Foreskin fibroblast (primary cell): ENCODE measurements at places on chromosomes 3 and 15.

DNA sequence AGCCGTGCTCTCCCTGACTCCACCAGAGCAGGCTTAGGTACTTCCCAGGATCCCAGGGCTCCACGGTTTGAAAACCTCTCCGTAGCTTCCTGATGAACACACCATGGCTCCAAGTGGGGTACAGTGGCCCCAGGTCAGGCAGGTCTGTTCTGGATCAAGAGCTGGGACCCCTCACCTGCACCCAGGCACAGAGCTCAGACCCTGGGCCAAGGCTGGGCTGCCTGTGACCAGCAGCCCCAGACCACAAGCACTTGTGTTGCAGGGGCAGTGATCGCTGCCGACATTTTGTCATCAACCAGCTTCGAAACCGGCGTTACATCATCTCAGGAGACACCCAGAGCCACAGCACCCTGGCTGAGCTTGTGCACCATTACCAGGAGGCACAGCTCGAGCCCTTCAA lies 5.3 kb downstream of the SH2D7 start:
- no peak for DNase-seq

DNA sequence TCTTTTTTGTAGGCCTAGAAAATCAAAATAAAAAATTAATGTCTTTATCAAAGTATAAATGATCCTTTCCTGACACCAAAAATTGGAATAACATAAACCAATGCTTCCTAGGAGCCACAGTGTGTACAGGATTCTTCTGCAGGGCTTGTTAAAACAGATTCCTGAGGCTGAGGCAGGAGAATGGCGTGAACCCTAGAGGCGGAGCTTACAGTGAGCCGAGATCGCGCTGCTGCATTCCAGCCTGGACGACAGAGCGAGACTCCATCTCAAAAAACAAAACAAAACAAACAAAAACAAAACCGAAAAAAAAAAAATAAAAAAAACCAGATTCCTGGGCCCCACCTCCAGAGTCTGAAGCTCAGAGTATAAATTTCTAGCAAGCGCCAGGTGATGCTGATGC lies 78.0 kb downstream of the PEX5L start:
- DNase-seq = no peak

GRCh38 chr15:99118258-99118632 lies 13.4 kb downstream of the SYNM start:
- DNase-seq = no peak

- DNase-seq = no peak
Observed at GRCh38 chr3:31750341-31750740, 217.6 kb downstream of the STT3B start.

GRCh38 chr3:59245859-59246501 lies 196.2 kb upstream of the CFAP20DC start:
- no peak for DNase-seq

- peak; percentile 13 for DNase-seq
Observed at GRCh38 chr3:188133646-188134045, 20.3 kb upstream of the LPP start.

- DNase-seq = peak; percentile 98
Observed at GRCh38 chr3:65402597-65402996, 636.1 kb downstream of the MAGI1 start.

DNA sequence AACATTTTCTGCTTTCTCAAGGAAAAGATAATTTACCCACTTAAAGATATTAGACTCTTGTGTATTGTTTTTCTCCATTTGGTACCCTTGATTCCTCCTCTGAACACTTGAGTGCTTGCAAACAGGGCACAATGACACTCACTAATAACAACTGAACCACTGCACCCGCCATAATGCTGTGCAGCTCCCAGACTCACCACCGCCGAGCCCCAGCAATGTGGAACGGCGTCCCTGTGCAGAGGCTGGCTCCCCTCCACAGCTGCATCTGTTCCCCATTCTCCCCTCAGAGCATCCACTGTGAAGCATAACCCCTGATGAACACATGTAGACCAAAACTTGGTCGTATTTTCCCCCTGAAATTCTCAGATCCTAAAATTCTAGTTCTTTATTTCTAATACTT lies 276.2 kb upstream of the PLSCR5 start:
- no peak for DNase-seq

DNA sequence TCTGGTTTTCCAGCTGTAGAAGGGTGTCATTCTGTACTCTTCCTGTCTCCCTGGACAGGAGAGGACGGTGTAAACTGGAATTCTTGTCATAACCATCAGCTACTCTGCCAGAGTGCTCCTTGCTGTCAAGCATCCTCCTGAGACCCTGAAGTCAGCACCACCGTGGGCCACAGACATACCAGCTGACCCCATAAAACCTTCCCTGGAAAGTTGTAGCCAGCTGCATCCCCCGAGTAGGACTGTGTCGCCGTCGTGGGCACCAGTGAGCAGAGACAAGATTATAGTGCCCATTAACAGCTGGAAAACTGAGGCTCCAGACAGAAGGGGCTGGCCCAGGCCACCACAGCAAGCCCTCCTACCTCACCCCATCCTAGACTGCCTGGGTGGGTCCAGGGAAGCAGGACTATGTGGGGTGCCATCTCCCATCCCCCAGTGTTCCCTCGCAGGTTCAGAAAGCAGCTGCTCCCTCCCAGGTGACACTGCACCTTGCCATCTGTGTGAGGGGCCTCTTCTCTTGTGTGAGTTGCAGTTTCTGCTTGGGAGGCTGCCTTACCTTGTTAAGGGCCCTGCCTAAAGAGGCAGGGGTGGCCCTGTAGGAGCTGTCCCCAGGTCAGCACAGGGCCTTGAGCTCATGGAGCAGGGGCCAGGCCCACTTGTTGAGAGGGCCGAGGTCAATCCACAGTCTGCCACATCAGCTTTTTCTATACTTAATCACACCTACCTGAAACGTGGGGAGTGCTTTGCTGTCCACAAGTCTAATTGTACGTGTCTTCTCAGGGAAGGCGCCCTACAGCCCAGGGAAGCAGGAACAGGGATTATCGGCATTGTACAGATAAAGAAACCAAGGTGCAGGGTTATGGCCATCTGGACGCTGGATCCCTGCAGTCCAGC lies 191.9 kb upstream of the LINGO1 start:
- DNase-seq = no peak

DNA sequence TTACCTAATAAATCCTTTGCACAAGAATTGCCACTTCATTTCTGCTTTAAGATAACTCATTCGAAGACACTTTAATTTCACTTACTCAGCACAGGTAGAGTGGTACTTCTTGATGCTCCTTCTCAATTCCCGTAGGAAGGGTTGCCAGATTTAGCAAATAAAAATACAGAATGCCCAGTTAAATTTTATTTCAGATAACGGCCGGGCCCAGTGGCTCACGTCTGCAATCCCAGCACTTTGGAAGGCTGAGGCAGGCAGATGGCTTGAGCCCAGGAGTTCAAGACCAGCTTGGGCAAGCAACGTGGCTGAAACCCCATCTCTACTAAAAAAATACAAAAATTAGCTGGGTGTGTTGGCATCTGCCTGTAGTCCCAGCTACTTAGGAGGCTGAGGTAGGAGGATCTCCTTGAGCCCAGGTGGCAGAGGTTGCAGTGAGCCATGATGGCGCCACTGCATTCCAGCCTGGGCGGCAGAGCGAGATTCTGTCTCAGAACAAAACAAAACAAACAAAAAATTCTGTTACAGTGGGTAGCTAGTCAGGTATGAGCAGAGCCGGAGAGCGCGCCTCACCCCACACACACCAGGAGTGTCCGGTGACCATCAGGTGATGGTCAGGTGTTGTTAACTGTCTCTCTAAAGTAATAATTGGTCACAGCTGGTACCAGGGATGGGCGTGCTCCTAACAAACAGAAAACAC lies 92.8 kb downstream of the DNAH12 start:
- no peak for DNase-seq

DNA sequence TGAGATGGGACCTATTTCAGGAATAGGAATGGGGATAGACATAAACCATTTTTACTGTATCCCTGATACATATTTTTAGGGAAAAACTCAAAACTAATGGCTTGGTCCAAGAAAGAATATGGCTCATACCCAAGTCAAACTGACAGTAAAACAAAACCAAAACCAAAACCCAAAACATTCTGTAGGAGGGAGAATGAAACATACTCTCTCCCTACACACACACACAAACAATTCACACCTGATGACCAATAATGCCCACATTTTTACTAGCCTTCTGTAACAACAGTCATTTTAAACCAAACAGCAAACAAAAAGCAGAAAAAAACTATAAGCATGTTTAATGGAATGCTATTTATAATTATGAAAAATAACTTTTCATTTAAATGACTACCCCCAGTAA lies 74.9 kb downstream of the NBEAL2 start:
- no peak for DNase-seq

- no peak for DNase-seq
Observed at GRCh38 chr3:183506674-183507320, 48.7 kb downstream of the KLHL6 start.

DNA sequence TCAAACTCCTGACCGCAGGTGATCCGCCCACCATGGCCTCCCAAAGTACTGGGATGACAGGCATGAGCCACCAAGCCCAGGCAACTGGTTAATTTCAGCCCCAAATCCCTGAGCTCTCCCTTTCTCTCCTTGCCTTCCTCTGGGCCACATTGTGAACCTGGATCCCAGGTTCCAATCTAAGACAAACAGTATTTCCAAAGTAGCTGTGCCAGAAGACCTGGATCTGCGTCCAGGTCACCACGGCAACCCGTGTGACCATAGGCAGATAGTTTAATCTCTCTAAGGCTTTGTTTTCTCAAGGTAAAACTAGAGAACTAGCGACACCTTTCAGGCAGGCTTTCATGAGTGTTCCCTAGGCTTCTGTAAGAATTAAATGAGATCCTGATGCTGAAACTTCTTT lies 5.9 kb upstream of the RBPMS2 start:
- no peak for DNase-seq

DNA sequence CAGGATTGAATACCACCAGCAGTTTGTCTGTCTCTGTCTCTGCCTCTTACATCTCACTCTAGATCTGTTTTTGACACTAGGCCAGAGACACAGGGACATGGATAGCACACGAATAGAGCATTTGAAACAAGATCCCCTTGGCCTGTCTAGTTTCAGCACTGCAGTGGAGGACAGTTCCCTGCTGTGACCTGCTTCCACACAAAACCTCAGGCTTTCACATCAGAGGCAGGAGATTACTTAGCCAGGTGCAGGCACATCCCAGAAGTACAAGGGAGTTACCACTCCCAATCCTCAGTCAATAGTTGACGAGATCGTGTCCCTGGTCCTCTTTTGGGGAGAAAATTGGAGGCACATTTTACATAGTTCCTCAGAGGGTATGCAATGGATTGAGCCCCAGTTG lies 34.0 kb upstream of the CCK start:
- peak; percentile 24 for DNase-seq

GRCh38 chr15:73879426-73879825 lies 6.1 kb downstream of the TBC1D21 start:
- DNase-seq = no peak

GRCh38 chr3:197306374-197307086 lies 8.1 kb upstream of the DLG1 start:
- peak; percentile 74 for DNase-seq

DNA sequence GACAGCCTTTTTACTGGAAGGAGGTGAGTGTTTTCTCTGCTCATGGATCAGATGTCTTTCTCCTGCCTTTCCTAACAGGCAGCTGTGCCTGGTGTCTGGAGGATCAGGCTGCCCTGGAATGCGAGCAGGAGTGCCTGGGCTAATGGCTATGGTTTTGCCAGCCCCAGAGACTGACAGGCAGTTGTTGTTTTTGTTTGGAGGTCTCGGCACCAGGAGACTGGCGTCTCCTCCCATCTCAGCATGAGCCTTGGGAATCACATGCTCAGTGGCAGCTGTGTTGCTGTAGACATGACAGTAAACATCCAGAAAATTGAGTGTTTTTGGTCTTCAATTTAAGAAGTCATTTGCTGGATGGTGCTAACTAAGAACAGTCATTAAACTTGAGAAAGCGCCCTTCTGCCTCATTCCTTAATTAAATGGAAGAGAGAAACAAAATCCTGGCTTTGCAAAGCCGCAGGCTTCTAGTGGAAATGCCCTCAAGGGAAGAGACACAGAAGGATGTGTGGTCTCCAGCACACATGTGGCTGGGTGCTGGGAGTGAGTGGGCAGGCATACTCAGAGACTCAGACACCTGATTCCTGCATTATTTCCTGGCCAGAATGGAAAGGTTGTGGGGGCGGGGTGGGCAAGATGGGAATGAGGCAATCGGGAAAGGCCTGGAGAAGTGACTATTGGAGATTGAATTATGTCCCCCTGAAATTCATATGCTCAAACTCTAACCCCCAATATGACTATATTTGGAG lies 97.0 kb upstream of the NMNAT3 start:
- peak; percentile 30 for DNase-seq

DNA sequence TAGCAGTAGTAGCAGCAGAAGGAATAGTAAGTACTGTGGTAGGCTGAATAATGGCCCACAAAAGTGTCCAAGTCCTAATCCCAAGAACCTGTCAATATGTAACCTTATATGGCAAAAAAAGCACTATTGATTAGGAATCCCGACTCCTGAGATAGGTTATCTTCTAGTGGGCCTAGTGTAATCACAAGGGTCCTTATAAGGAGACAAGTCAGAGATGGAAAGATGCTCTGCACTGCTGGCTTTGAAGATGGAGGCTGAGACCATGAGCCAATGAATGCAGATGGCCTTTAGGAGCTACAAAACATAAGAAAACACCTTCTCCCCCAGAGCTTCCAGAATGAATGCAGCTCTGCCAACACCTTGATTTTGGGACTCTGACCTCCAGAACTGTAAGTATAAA lies 36.0 kb downstream of the TIPARP start:
- no peak for DNase-seq

GRCh38 chr15:79122991-79123390 lies 32.4 kb upstream of the RASGRF1 start:
- DNase-seq = no peak

DNA sequence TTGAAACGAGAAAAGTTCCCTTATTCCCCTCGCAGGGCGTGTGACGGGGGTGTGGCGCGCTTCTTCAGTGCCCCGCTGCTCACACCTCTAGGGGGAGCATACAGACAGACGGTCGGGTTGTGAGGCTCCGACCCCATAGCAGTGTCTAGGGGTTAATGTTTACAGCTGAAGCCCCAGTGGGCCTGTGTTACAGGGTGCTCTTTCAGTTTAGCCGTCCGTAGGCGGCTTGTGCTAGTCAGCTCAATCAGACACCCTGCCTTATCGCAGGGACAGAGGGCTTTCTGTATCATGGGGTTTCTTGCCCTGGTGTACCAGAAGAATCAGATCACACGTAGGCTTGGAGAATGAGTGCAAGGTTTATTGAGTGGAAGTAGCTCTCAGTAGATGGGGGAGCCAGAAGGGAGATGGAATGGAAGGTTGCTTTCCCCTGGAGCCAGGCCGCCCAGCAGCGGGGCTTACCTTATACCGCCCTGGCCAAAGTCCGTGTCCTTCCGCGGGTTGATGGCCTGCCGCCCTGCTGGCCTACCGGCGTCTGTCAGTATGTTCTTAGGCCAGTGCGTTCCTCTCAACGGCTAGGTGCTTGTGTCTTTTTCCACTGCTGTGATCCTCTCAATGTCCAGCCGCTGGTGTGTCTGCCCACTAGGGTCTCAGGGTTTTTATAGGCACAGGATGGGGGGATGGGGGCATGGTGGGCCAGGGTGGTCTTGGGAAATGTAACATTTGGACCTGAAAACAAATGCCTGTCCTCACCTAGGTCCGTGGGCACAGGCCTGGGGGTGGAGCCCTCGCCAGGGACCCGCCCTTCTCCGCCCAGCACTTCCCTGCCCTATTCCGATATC lies 32.2 kb upstream of the ACP3 start:
- no peak for DNase-seq

- peak; percentile 55 for DNase-seq
Observed at GRCh38 chr3:71395927-71396695, 187.4 kb downstream of the FOXP1 start.

GRCh38 chr3:100027321-100027720 lies 87.0 kb downstream of the FILIP1L start:
- DNase-seq = no peak

- peak; percentile 52 for DNase-seq
Observed at GRCh38 chr3:139204728-139205127, 139.1 kb upstream of the MRPS22 start.
